ENCODE measurements at places on chromosomes 4 and X. TPM values are rescaled to one million over a fixed set of nuclear protein-coding genes. Genes with fewer than 3 reads are reported as not detected.

The EDA2R gene
- 4.7 TPM for total RNA-seq

The CPLX1 gene
- total RNA-seq, result 3.9 TPM

The CXorf49 gene
- not detected for total RNA-seq

The FMR1NB gene
- not detected for total RNA-seq

The TENM3 gene
- total RNA-seq, result 16.1 TPM

The FDCSP gene
- total RNA-seq, result not detected

The SLC10A6 gene
- 0.36 TPM for total RNA-seq

DNA sequence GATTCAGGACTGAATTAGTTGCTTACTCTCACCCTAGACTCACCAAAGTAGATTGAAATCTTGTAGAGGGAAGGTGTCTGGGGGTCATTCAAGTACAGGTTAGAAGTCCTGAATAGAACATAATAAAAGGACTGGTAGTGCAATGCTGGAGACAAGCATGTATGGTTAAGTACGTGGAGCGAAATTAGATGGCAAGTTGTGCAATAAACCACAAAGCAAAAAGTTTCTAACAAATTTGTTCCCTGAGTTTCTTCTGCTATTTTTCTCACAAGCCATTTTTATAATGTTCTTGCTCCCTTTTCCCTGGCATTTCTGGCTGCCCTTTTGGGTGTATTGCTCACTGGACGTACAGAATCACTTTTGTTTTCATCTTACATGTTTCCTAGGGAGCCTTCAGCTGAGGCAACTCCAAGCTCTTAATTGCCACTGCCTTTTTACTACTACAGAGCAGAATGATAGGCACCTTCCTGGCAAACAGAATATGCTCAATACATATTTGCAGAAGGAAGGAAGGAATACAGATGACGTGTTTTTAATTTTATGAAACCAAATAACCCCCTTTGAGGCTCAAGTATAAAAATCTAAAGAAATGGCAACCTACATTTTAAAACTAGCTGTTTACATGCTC is 23.4 kb downstream of the LANCL3 start:
- H3K4me1 ChIP-seq, result no peaks in the 10 kb centered on the region
- DNase-seq, result no peak
- no peaks in the 10 kb centered on the region for H3K36me3 ChIP-seq
- no peak overlapping the region for H3K27ac ChIP-seq

DNA sequence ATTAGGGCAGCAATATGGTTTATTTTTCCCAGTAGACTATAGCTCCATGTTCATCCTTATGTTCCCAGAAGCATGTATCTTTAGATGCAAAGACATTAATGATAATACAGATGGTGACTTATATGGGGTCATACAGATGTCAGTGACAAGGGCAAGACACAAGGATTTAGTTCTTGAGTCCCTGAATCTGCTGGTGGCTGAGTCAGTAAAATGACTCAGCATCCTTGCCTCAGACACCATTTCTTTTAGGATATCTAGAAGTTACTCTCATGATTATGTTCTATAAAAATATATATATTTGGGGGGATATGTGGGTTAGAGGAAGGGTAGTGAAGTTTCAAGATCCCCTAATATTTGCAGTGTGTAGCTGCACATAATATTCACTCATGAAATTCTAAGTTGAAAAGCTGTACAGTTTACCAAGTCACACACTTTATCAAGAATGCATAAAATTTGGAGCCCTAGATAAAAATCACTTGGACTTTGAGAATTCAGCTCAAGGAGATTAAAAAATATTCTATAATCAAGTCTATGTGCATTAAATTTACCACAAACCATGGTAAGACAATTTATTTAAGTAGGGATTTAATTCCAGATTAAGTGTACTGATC is 101.9 kb downstream of the LNX1 start:
- H3K4me1 ChIP-seq, result peaks cover 10% of the 10 kb centered on the region
- no peak overlapping the region for H3K27ac ChIP-seq
- H3K4me3 ChIP-seq, result no peak overlapping the region
- no peaks in the 10 kb centered on the region for H3K27me3 ChIP-seq
- DNase-seq, result no peak

DNA sequence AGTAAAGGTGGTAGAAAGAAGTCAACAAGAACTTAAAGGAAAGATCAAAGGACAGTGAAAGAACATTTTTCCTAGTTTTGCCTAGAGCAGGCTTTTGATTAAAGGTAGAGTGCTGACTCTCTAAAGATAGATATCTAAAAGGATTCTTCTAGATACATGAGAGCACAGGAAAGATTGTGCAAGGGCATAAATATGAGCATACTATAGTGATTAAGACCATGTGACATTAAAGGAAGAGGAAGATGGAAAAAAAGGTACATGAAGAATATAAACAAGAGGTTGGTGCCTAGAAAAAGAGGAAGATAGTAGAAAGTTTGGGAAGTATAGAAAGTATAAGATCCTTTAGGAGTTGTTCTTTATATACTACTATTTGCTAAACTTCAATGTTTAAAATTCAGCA is 26.1 kb upstream of the TET2 start:
- no peaks in the 10 kb centered on the region for H3K27me3 ChIP-seq
- DNase-seq, result no peak
- H3K27ac ChIP-seq, result no peak overlapping the region
- H3K4me1 ChIP-seq, result peaks cover 2% of the 10 kb centered on the region

DNA sequence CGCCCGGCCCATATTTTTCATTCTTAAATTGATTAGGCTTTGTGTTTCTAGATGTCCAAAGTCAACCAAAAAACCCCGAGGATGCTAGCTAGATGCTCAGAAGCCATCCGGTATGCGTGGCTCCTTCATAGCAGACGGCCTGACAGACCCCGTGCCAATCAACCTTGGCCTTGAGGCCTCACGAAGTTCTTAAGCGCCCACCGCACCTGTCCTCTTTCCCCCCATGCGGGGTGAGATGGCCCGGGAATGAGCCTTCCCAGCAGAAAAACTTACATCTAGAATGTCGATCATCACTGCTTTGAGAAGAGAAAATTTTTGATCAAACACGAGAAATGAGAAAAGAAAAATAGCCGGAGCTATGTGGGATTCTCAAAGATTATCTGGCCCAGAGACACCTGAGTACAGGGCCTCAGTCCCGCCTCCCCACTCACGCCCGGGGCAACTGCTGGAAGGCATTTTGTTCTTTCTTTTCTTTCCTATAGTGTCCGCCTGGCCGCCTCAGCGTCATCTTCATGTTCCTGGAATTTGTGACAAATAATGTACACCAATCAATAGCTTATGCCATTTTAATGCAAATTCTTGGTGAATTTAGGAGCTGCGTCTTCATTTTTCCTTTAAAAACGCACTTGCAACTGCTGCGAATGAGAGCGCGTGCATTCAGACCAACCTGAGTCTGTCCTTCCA is 1.6 kb upstream of the NAT8L start:
- no peak overlapping the region for H3K27ac ChIP-seq
- peaks cover 2% of the 10 kb centered on the region for H3K4me1 ChIP-seq
- peaks cover 2% of the 10 kb centered on the region for H3K27me3 ChIP-seq
- no peaks in the 10 kb centered on the region for H3K36me3 ChIP-seq
- H3K4me3 ChIP-seq, result no peak overlapping the region

- no peaks in the 10 kb centered on the region for H3K27me3 ChIP-seq
- H3K4me3 ChIP-seq, result peak overlapping the region; percentile 54
- peak; percentile 68 for DNase-seq
- peak overlapping the region; percentile 84 for H3K27ac ChIP-seq
- H3K36me3 ChIP-seq, result no peaks in the 10 kb centered on the region
These were observed 560 bp upstream of the TMSB4X start for GRCh38 chrX:12974305-12974795.

DNA sequence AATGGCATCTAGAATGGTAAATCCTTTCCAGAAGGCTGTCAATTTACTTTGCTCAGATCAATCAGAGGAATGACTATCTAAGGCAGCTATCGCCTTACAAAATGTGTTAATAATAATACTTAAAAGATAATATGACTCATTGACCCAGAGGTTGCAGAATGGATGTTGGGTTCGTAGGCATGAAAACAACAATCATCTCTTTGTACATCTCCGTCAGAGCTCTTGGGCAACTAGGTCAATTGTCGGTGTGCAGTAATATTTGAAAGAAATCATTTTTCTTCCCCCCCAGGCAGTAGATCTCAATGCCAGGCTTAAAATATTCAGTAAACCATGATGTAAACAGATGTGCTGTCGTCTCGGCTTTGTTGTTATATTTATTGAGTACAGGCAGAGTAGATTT is 165.1 kb downstream of the CAMK2D start:
- H3K4me3 ChIP-seq, result no peak overlapping the region
- no peaks in the 10 kb centered on the region for H3K4me1 ChIP-seq
- H3K27ac ChIP-seq, result no peak overlapping the region
- no peaks in the 10 kb centered on the region for H3K36me3 ChIP-seq

DNA sequence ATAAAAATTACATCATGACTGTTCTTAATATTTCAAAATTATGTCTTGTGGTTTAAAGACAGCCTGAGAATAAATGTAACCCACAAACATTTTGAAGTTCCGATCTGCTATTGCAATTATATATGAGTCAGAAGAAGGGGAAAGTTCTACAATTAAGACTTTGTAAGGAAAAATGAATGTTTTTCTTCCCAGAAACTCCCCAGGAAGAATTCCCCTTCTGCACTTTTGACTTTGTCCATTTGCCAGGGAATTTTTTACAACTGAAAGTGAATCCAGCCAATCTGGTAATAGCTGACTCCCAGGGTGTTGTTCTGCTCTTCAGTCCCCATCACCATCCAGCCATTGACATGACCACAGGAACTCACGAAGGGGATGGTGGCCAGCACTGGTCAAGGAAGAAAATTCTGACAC is 61.6 kb upstream of the NOCT start:
- H3K27ac ChIP-seq, result no peak overlapping the region
- DNase-seq, result no peak
- H3K27me3 ChIP-seq, result no peaks in the 10 kb centered on the region
- no peak overlapping the region for H3K4me3 ChIP-seq

DNA sequence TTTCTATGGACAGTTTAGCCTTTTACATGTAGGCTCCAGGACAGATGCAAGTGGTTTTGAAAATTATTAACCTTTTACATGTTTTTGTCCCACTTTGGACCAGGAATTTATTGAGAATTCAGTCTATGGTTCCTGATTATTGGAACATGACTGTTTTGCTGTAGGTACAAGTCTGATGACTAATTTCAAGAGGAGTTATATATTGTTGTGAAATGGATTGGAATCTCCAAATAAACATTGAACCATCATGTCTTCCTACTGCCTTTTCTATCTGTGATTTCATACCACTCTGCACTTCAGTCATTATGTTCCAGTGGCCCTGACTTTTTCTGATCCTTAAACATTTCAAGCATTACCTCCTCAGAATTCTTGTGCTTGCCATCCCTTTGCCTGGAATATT is 35.9 kb downstream of the TBC1D19 start:
- no peaks in the 10 kb centered on the region for H3K4me1 ChIP-seq
- H3K27me3 ChIP-seq, result no peaks in the 10 kb centered on the region
- H3K27ac ChIP-seq, result no peak overlapping the region
- H3K36me3 ChIP-seq, result no peaks in the 10 kb centered on the region

- H3K27me3 ChIP-seq, result no peaks in the 10 kb centered on the region
- peak; percentile 81 for DNase-seq
- no peaks in the 10 kb centered on the region for H3K36me3 ChIP-seq
- no peak overlapping the region for H3K4me3 ChIP-seq
- H3K27ac ChIP-seq, result no peak overlapping the region
These were observed 5.5 kb upstream of the WFS1 start for GRCh38 chr4:6264225-6264540.

GRCh38 chr4:85587952-85588351 is 113.0 kb downstream of the ARHGAP24 start:
- no peak for DNase-seq
- H3K27ac ChIP-seq, result no peak overlapping the region
- H3K36me3 ChIP-seq, result no peaks in the 10 kb centered on the region
- no peaks in the 10 kb centered on the region for H3K4me1 ChIP-seq
- H3K4me3 ChIP-seq, result no peak overlapping the region
- H3K27me3 ChIP-seq, result no peaks in the 10 kb centered on the region

DNA sequence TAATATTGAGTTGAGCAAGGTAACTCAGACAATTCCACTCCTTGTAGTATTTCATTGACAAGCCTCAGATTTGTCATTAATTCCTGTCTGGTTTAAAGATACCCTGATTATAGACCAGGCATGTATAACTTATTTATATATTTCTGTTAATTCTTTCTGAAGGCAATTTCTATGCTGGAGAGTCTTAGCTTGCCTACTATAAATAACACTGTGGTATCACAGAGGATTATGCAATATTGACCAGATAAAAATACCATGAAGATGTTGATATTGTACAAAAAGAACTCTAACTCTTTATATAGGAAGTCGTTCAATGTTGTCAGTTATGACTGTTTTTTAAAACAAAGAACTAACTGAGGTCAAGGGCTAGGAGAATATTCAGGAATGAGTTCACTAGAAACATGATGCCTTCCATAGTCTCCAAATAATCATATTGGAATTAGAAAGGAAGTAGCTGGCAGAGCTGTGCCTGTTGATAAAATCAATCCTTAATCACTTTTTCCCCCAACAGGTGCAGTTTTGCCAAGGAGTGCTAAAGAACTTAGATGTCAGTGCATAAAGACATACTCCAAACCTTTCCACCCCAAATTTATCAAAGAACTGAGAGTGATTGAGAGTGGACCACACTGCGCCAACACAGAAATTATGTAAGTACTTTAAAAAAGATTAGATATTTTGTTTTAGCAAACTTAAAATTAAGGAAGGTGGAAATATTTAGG is 821 bp downstream of the CXCL8 start:
- no peak for DNase-seq
- H3K27me3 ChIP-seq, result no peaks in the 10 kb centered on the region
- no peak overlapping the region for H3K4me3 ChIP-seq
- H3K4me1 ChIP-seq, result no peaks in the 10 kb centered on the region

DNA sequence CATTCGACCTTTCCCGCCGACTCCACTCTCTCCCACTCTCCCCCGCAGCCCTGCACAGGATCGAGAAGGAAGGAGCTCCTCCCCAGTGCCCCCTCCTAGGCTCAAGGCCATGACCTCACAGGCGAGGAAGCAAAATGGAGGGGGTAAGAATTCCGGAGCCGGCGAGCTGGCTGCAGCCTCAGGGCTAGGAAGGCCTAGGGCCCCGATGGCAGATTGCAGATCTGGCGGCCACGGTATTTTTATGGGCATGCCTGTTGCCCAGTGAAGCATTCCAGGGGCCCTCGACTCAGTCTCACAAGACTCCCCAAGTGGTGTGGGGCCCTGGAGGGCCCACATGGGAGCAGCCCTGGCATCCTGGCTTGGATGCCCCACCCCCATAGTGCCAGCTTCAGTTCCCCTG is 942 bp upstream of the L1CAM start:
- no peak for DNase-seq
- H3K36me3 ChIP-seq, result no peaks in the 10 kb centered on the region
- no peaks in the 10 kb centered on the region for H3K27me3 ChIP-seq
- no peaks in the 10 kb centered on the region for H3K4me1 ChIP-seq
- H3K27ac ChIP-seq, result no peak overlapping the region

GRCh38 chr4:101035487-101035886 is 311.8 kb downstream of the PPP3CA start:
- no peaks in the 10 kb centered on the region for H3K27me3 ChIP-seq
- no peaks in the 10 kb centered on the region for H3K4me1 ChIP-seq
- H3K4me3 ChIP-seq, result no peak overlapping the region
- DNase-seq, result no peak
- H3K36me3 ChIP-seq, result no peaks in the 10 kb centered on the region
- no peak overlapping the region for H3K27ac ChIP-seq

GRCh38 chr4:8220661-8221450 is 21.8 kb downstream of the SH3TC1 start:
- H3K27ac ChIP-seq, result no peak overlapping the region
- no peaks in the 10 kb centered on the region for H3K36me3 ChIP-seq
- no peak for DNase-seq
- H3K4me1 ChIP-seq, result peaks cover 3% of the 10 kb centered on the region
- H3K27me3 ChIP-seq, result no peaks in the 10 kb centered on the region
- no peak overlapping the region for H3K4me3 ChIP-seq

- no peak for DNase-seq
- no peak overlapping the region for H3K4me3 ChIP-seq
- H3K27me3 ChIP-seq, result no peaks in the 10 kb centered on the region
- no peaks in the 10 kb centered on the region for H3K4me1 ChIP-seq
These were observed 22.4 kb upstream of the MAGEA8 start for GRCh38 chrX:149858592-149858991.

Measured in ovary (tissue), 10 donors.